ENCODE measurements at places on chromosomes 4 and X. TPM values are rescaled to one million over a fixed set of nuclear protein-coding genes. Genes with fewer than 3 reads are reported as not detected.

- DNase-seq = no peak
These were observed 9.0 kb downstream of the CRMP1 start for GRCh38 chr4:5883916-5884315.

DNA sequence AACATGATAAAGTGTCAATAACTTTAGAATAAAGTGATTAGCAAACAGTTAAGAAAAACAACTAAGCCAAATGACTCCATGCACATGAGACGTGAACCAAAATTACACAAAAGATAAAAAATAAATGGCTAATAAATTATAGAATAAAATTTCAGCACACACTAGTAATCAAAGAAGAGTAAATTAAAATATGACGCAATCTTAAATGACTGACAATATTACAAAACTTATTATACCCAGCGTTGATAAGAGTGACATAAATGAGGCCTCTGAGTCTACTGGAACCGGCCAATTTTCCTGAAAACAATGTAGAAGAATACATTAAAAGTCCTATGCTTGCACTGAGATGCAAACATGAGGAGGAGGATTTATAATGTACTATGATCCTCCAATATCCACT lies 187.4 kb downstream of the DHX15 start:
- DNase-seq = no peak

DNA sequence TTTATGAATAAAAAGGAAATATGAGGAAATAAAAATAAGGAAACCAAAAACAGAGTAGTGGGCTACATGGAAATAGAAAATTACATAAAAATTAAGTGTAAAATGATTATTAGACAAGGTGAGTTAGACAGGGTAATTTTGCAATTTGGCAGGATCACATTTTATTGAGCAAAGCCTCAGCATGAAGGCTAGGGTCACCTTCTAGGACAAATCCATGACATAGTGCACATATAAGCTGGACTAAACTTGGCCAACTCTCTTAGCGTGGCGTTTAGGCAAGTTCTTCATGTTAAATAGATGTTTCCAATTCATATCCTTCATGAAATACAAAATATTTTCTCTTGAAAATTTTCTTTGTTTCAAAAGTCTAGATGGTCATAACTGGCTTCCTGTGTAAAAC lies 25.7 kb upstream of the UGT2B7 start:
- DNase-seq = no peak

DNA sequence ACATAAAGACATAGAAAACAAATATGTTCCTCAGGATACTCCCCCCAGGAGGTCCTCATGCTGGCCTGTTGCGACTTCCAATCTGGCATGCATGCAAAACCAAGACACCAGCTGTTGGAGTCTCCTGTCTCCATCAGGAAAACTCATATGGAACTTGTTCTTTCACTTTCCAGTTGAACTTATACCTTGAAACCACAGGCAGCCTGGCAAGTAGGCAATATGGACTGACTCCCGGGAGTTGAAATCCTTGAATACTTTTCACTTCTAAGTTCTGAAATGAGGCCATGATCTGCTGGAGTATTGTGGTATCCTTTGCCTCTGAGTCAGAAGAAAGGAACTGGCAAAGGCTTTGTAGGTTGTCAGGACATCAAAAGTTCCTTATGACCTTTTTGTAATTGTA lies 444.2 kb downstream of the IDS start:
- DNase-seq = no peak

DNA sequence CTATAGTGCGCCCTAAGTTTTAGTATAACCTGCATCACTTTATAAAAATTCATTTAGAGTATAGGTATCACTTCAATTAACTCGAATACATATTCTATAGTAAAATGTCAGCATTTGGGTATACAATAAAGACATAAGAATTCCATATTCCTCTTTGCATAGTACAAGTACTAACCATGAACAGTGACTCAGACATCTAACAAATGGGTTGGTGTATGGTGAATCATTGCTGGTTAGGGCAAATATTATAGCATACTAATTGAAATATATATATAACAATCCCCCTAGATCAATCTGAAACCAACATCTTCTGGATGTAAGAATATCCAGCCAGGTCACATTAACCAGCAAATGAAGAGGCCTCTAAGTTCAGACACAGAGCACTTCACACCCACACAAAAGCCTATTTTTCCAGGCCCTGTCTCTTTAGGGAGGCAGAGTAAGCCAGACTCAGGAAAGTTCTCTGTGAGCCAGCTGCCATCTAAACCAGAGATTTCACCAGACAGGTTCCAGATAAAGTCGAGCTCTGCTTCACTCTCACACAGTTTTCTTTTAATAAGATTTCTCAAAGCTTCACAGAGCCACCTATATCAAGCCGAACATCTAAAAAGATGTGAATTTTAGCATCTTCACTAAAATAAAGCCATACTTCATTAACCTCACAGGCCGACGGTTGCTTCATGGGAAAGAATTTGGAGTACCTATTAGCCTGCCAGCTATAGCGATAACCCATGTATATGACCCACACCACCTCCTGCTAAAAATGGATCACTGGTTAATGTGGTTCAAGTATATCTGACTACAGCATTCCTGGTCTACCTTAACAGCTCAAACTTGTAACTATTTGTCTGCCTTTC lies 200.0 kb upstream of the FTHL17 start:
- no peak for DNase-seq

DNA sequence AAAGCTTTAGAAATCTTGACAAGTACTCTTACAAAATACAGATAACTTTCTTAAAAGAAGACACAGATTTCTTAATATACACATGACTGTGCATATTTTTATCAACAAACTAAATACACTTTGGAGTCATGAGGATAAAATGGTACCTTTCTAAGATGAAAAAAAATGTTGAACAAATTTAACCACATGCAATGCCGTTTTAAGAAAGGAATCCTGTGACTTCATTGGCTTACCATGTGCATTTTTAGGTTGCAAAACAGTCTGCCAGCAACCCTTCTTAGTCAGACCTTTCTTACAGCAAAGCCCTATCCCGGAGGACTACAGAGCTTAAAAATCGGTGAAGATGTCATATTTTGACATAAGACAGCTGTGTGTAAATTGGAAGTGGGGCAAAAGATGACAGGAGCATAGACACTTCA lies 51.7 kb downstream of the GASK1B start:
- no peak for DNase-seq

- DNase-seq = no peak
These were observed 53.2 kb downstream of the ACSL4 start for GRCh38 chrX:109679820-109680219.

GRCh38 chr4:127113844-127114362 lies 518.9 kb upstream of the INTU start:
- DNase-seq = no peak

DNA sequence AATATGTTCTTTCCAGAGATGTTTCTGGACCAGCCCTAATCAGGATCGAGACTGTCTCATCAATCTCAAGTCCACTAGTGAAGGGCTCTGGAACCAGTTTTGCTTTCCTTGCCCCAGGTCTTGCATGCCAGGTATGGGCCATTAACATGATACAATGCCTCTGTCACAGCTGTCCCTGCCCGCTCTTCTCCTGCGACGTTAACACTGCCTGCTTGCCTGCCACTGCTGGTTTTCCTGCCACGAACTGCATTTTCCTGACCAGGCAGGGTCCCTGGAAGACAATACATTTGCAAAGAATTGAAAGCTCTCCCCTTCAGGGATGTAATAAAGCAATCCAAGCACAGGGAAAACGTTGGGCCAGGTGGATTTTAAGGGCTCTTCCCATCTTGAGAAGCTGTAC lies 200.3 kb downstream of the MID1 start:
- no peak for DNase-seq

GRCh38 chrX:4944767-4945166 lies 1231.3 kb upstream of the PRKX start:
- no peak for DNase-seq

- DNase-seq = no peak
These were observed 150.8 kb downstream of the ADGRL3 start for GRCh38 chr4:61350932-61351331.

GRCh38 chr4:128663325-128663724 lies 146.2 kb upstream of the JADE1 start:
- no peak for DNase-seq

DNA sequence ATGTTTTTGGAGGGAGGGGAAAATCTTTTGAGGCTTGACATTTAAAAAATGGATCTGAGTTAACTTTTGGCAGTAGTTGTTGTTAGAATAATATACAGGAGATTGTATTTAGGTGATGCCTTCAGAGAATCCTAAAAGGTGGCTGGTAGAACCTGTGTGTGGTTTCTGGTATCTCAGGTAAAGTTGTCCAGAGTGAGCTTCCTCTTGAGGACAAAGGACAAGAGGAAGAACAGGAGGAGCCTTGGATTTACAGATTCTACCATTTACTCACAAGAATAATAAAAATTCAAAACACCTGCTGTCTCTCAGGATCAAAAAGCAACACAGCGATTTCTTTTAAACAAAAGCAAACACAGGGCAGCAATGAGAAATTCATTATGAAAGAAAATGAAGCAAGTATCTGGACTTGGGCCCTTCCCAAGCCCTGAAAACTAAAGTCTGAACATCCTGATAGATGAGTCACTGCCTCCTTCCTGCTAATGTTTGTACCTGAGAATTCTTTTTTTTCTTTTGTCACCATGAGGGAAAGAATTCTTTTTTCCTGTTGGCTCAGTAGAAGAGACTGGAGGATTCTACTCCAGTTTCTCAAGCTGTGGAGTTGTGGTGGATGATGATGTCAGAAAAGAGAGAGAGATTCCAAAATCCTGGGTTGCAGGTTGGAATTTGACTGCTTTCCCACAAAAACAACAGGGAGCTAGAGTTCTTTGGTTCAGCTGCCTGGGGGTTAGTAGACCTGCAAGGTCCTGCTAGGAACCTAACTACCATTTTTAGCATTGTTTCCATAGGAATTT lies 31.5 kb upstream of the RAPGEF2 start:
- peak; percentile 35 for DNase-seq

- no peak for DNase-seq
These were observed 60.9 kb downstream of the HTT start for GRCh38 chr4:3135155-3136011.

DNA sequence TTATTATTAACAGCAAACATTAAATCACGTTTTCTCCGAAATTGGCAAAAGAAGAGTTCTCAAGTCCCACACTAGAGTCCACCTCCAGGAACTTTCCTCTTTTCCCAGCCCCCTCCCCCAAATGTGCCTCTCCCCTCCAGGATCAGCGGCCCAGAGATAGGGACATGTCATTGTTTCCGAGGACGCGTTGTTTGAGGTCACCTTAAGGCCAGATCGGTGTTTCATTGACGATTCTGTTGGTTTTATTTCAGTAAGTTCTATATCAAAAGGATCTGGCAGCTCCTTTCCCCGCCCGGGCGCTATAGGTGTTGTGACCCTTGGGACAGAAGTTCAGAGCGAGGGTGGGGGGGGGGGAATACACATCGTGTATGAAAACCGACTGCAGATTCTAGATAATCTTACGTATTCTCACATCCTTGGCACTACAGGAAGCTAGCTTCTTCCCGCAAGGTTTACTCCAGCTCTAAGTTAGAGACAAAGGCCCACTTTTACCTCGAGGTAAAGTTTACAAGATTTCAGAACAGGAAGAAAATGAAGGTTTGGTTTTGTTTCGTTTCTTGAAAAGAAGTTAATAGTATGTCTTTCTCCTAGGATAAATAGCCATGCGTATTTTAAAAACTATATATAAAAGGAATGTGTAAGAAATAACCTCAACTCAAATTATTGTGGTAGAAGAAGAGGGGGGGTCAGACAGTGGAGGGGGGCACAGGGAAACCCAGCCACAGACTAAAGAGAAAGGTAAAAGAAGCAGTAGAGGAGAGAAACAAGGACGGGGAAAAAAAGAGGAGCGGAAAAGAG lies 739 bp upstream of the MSX1 start:
- DNase-seq = peak; percentile 48

DNA sequence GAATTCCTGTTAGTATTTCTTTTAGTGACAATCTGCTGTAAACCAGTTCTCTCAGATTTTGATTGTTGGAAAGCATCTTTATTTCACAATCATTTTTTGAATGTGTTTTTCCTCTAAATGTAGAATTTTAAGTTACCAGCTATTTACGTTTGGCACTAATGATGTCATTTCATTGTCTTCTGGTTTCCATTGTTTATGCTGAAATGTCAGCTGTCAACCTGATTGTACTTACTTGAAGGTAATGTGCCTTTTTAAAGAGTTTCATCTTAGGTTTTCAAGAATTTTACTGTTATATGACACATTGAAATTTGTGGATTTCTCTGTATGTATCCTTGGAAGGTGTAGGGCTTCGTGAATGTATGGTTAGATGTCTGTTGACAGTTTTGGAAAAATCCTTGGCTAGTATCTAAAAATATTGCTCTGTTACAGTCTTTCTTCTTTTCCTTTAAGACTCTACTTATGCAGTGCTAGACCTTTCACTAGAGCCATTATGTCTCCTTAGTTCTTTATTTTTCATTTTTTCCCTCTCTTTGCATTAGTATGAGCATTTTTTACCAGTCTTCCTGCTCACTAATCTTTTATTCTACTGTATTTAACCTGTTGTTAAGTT lies 30.4 kb downstream of the SMAD1 start:
- DNase-seq = no peak

The IL9R gene
- 0.17 TPM for total RNA-seq

The TACR3 gene
- 0.28 TPM for total RNA-seq

The ATP1B4 gene
- not detected for total RNA-seq

The SPIN2A gene
- total RNA-seq = 1.4 TPM

The CT45A1 gene
- not detected for total RNA-seq

The ODAM gene
- total RNA-seq = not detected

The LONRF3 gene
- total RNA-seq = 0.10 TPM

The SLC2A9 gene
- total RNA-seq = not detected

All from H7 (cell line).